COR-L47 (cell line): ENCODE measurements at places on chromosomes 7 and 10.

GRCh38 chr7:27397503-27397902 is 154.9 kb downstream of the EVX1 start:
- no peak for DNase-seq

- DNase-seq = no peak
These were observed 3.6 kb upstream of the JAKMIP3 start for GRCh38 chr10:132062116-132062515.

DNA sequence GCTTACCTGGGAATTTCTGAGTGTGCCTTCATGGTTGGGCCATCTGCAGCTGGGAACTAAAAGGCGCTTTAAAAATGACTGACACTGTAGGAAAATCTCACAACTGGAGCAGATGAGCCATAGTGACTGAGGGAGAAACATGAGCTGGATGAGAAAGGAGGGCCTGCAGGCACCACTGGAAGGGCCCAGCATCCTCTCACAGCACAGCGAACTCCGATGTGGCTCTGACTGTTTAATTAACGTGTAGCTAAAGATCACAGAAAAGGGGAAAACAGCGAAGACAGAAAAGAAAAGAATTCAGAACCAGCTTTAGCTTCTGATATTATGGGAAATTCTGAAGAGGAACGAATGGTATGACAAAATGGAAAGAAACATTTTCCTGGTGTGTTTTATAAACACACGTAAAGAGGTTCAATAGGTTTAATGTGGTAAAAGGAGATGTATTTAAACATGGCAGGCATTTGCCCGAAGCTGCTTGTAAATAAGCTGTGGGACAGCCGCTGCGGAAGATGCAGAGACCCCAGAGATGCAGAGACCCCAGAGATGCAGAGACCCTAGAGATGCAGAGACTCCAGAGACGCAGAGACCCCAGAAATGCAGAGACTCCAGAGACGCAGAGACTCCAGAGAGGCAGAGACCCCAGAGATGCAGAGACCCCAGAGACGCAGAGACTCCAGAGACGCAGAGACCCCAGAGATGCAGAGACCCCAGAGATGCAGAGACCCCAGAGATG is 534.3 kb downstream of the PTPRN2 start:
- no peak for DNase-seq

DNA sequence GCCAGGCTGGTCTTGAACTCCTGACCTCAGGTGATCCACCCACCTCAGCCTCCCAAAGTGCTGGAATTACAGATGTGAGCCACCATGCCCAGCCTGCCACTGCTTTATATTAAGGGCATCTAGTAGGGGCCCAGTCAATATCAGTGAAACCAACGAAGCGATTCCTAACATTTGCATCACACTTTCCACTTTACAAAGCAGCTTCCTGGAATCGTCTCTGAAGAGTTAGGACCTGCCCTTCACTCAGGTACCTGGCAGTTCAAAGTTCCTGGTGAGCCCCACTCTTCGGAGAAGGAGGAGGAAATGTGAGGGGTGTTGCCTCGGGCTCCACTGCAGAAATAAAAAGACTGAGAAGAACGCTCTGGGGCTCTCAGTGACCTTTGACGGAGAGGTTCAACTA is 31.1 kb upstream of the EZH2 start:
- DNase-seq = no peak

- DNase-seq = no peak
These were observed 34.4 kb downstream of the PITRM1 start for GRCh38 chr10:3137958-3138726.

GRCh38 chr7:64544010-64544409 is 18.9 kb downstream of the ZNF680 start:
- no peak for DNase-seq

DNA sequence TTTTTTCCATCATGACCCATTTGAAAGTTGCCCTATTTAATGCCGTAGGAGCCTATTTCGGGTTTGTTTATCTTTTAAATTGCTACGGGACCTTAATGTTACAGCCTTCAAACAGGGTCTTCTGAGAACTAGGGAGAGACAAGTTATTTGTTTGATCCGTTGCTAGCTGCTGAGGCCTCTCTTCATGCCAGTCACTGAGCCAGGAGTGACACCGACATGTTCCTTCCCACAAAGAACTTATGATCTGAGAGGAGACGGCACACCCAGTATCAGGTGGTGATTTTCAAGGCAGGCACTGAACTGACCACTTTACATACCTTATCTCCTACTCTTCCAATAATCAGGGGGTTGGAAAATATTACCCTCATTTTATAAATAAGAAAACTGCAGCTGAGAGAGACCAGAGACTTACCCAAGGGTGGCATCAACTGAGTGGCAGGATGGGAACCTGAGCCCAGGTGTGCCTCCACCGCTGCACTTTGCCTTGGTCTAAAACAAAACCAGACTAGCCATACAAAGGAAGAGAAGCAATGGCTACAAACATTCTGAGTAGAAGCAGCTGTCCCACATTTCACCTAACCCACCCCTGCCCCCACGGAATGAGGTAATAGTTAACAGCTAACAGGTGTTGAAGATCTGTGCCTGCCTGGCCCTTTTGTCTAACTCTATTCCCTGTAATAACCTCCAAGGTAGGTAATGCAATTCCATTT is 40.5 kb downstream of the PPP1R3C start:
- DNase-seq = no peak
